ENCODE measurements at places on chromosomes 3 and 15. TPM values are rescaled to one million over a fixed set of nuclear protein-coding genes. Genes with fewer than 3 reads are reported as not detected.

PLCH1 gene
- 0.33 TPM for total RNA-seq

RPL39L gene
- 13.9 TPM for total RNA-seq

IQCF5 gene
- total RNA-seq, result not detected

LDHAL6B gene
- not detected for total RNA-seq

PLCB2 gene
- 1.1 TPM for total RNA-seq

Data from vein endothelial cell (primary cell).